ENCODE measurements at places on chromosomes 5 and 9. TPM values are rescaled to one million over a fixed set of nuclear protein-coding genes. Genes with fewer than 3 reads are reported as not detected.

The TOMM5 gene
- 60.0 TPM for total RNA-seq

The CAVIN4 gene
- total RNA-seq, result 0.83 TPM

The AHRR gene
- total RNA-seq, result 13.6 TPM

The MARCOL gene
- total RNA-seq, result not detected

The SYNPO gene
- total RNA-seq, result 1.8 TPM

The HRH2 gene
- not detected for total RNA-seq

The PCDHGC5 gene
- not detected for total RNA-seq

DNA sequence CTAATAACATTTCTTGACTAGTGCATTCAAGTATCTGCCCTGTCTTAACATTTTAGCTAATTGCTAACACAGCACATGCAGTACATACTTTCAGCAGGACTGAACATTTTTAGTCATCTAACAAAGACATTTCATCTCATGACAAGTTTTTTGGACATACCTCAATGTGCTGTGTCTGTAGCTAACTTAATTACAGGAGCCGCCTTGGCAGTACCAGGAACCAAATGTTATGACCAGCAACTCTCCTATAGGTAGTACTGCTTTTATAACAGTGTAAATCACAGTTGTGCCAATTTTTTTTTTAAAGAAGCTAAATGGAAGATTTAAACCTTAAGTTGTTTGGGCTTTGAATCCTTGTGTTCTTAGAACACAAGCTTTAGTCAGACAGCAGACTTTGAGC, 99.4 kb upstream of the SAP30L start:
- DNase-seq, result no peak

GRCh38 chr5:67299231-67299735, 102.7 kb upstream of the CD180 start:
- no peak for DNase-seq

DNA sequence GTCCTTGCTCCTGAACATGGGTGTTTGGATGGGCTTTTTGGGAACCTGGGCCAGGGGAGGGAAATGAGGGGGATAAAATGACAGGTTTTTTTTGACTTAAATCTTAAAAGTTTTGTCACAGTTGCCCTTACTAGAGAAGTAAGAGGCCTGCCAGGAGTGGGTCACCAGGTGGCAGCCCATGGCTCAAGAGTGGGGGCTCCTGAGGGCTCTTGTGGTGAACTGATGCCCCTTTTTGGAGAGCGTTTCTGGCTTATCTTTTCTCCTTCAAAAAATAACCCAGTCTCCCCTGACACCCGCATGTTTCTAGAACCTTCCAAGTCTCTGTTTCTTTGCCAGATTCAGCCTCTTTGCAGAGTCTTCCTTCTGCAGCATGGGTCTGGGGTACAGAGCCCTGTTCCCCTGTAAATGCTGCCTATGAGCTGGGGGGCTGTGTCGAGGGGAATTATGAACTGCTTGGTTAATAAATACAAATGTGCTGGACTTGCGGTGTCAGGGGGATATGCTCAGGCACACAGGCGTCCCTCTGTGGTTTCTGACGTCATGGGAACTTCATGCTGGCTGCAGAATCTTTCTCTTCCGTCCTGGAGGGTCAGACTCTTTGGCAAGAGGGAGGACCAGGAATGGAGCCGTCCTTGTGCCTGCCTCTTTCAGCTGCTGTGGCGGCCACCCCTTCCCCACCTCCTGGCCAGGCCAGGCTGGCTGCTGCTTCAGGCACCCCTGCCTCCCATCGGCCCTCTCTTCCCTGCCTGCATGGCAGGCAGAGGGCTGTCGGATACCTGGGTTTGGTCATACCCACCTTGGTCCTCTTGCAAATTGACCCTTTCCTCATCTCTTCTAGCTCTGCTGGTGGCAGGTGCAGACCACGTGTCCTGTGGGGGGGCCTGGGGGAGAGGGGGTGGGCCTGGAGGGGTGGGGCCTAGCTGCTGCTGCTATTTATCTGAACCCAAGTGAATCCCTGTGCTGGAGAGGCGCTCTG, 30.1 kb downstream of the PTPA start:
- peak; percentile 38 for DNase-seq

DNA sequence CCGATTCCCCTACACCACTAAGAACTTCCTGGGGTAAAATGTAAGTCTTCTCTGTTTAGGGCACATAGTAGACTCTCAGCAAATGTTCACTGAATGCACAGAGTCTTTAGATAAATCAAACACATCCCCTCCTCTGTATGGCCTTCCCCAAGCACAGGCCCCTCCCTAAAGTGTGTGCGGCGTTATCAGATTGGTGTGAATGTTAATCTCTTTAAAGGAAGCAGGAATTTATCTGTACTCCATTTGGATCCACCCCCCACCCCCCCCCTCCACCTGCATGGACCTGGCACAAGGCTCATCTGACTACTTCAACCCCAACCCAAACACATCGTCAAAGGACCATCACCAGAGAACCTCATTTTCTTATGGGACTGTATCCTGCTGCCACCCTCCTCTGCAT, 6.3 kb downstream of the PCDH1 start:
- no peak for DNase-seq

DNA sequence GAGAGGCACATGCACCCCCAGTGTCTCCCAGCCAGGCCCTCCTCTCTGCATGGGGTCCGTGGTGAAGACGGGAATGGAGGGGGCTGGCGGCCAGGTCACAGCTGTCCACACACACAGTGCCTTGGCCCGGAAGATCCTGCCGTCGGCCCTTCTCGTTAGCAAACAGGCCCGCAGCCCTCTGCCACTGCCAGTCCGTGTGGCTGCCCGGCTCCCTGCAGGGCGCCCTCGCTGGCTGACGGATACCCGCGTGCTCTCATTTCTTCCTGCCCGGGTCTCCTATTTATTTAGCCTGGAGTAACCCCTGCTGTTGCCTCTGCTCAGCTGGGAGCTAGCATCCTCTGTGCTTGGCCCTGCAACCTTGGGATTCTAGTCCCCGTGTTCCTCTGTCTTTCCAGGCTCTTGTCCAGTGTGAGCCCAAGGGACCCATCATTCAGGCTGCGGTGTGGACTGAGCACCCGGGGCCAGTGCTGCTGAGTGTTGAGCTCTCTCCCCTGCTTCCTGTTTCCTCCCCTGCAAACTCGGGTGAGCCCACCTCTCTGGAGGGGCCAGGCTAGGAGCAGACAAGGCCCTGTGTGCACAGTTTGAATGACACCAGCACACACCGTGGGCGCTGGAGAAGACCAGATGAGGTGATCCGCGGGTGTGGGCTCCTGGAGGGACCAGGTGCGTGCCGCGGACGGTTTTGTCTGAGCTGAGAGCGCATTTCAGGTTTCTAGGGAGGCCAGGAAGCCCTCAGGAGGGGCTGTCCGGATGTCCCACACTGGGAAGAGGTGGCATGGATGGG, 14.6 kb upstream of the RNU6ATAC start:
- DNase-seq, result peak; percentile 24

- no peak for DNase-seq
Measured at GRCh38 chr5:139104577-139105276, 93.4 kb downstream of the SIL1 start.

DNA sequence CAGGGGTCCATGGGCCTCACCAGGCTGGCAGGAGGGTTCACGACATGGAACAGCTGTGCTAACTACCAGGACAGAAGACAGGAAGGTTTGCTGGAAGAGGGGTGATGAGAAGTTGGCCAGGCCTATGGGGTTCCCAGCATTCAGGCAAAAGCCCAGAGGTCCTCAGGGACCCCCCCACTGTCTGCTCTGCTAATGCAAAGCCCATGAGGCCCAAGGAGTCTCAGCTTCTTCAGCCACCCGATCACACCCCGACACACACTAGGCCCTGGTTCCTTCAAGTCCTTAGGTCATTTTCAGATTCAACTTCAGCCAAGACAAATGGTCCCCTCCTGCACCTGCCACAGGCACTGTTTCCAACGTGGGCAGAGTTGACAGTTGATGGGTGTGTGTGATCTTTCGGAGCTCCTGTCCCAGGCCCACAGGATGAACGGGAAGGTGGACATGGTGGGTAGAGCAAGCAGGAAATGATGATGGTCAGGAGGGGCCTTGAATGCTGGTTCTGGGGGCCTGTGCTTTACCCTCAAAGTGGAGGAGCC, 20.4 kb downstream of the ADAMTS2 start:
- no peak for DNase-seq

- DNase-seq, result no peak
Measured at GRCh38 chr5:72216756-72217155, 103.3 kb downstream of the MRPS27 start.

DNA sequence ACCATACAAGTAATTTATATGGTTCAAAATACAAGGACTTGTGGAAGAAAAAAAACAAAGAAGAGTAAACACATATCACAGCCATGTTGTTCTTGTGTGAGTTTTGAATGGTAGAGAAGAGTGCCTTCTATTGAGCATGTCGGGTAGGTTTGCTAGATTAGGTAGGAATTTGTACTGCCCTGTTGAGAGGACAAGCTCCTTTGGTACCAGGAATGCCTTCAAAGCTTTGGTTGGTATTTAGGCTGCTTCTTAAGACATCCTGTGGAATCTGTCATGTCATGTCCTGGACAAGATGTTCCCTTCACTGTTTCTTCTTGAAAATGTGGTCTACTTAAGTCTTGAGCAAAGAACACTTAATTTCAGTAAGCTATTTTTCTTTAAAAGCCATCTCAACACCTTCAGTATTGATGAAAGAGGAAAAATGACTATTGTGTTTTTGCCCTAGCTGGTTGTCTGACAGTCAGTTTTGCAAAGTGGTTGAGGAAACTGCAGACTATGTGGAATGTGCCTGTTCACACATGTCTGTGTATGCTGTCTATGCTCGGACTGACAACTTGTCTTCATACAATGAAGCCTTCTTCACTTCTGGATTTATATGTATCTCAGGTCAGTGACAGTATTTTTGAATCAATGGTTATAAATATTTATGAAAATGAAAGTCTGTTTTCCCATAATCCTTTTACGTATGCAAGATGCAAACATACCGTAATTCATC, 296.9 kb downstream of the ADGRV1 start:
- no peak for DNase-seq

DNA sequence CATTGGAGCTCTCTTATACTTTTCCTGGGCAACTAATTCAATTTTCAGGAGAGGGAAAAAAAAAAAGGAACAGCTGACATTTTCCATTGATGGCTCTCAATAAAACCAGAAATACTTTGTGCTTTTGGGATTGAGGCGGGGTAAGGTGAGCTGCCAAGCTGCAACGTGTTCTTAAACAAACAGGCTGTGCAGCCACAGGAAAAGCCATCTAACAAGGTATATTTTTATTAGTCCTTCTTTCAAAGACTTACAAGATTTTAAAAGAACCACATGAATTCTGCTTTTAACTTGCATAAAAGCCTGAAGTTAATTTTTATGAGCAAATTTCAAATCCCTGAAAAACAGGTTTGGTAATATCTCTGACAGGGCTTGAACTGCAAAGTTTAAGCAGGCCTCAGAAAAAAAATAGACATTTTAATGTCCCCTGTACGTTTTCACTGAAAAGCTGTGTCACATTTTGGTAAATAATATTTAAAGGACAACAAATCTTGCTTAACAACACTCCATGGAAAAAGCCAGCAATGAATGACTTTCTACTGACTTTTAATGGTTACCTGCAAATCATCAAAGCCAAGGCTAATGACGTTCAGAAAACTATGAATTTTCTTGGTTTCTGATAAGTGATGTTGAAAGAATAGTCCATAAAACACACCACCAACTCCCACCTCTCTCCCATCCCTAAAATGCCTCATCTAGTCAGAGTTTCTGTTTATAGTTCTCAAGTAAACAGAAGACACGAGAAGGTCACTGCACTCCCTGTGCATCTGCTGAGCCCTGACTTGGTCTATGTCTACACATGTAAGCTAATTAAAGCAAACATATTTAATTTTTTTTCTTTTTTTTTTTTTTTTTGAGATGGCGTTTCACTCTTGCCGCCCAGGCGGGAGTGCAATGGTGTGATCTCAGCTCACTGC, 433.6 kb downstream of the PIK3R1 start:
- DNase-seq, result no peak

- DNase-seq, result no peak
Measured at GRCh38 chr5:1642221-1642620, 118.5 kb upstream of the LPCAT1 start.

DNA sequence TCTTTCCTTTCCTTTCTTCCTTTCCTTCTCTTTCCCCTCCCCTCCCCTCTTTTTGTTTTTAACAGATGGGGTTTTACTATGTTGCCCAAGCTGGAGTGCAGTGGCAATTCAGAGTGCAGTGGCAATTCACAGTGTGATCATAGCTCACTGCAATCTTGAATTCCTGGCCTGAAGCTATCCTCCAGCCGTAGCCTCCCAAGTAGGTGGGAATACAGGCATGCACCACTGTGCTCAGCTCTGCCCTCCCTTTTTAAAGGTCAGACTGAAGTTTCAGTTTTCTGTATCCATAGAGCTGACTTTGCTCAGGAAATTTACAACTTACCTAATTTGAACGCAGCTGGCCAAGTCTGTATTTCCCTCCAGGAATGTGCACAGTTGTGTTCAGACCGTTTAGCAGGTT, 696 bp downstream of the CCL28 start:
- no peak for DNase-seq

DNA sequence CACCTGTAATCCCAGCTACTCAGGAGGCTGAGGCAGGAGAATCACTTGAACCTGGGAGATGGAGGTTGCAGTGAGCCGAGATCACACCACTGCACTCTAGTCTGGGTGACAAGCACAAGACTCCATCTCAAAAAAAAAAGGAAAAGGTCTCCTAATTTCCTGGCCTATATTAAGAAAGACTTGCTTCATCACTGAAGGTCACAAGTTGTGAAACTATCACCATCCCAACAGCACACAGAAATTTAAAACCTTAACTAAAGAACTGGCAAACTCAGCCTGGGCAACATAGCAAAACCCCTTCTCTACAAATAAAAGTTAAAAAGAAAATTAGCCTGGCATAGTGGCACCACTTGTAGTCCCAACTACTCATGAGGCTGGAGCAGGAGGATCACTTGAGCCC, 17.2 kb downstream of the FRMD3 start:
- no peak for DNase-seq

GRCh38 chr5:43620944-43621505, 18.0 kb downstream of the NNT start:
- DNase-seq, result no peak

DNA sequence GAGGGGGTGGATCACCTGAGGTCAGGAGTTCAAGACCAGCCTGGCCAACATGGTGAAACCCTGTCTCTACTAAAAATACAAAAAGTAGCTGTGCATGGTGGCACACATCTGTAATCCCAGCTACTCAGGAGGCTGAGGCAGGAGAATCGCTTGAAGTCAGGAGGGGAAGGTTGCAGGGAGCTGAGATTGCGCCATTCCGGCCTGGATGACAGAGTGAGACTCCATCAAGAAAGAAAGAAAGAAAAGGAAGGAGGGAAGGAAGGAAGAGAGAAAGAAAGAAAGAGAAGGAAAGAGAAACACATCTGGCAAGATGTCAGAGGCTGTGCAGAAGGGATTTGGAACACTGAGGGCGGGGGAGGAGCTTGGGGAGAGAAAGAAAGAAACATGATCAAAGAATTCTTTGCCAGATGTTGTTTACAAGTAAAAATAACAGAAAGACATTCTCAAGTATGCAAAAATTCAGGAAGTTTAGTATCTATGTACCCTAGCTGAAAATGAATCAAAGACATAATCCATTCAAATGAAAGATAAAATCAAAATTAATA, 93.7 kb downstream of the AK8 start:
- no peak for DNase-seq

DNA sequence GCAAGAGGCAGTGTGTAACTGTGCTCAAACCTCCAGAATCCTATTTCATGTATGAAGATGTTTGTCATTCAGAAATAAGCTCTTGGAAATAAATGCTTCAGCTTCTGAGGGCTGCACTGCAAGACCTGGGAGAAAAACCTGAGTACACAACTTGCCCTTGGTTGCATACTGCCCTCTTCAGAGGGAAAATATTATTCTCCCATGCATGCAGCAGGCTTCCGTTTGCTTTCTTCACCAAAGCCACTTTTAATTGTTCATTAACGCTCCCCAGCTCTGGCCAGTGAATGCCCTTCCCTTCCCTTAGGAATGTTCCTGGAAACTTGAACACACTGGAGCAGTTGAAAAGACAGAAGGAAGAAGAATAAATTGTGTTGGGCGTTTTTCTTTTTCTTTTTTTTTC, 2.5 kb upstream of the WHRN start:
- DNase-seq, result peak; percentile 44

Data from PC-9 (cell line).